ENCODE measurements at places on chromosomes 5 and 9.

DNA sequence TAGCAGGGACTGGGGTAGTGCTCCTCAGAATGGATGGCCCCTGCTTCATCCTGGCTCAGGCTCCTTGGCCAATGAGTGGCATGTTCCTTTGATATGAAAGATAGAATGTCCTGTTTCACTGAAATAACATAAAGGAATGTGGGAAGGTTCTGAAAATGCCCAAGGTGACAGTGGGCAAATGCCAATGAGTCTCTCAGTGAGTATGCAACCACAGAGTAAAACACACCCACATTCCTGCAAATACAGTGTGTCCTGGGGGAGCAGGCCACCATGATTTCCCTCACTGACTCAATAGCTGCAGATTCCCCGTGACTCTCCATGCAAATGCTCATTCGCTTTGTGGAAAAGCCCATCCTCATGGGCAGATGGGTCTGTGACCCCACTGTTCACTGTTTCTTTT, 36.4 kb downstream of the ZNF366 start:
- no peak for DNase-seq

- no peak for DNase-seq
Measured at GRCh38 chr9:129037767-129038098, 1.3 kb downstream of the MIGA2 start.

DNA sequence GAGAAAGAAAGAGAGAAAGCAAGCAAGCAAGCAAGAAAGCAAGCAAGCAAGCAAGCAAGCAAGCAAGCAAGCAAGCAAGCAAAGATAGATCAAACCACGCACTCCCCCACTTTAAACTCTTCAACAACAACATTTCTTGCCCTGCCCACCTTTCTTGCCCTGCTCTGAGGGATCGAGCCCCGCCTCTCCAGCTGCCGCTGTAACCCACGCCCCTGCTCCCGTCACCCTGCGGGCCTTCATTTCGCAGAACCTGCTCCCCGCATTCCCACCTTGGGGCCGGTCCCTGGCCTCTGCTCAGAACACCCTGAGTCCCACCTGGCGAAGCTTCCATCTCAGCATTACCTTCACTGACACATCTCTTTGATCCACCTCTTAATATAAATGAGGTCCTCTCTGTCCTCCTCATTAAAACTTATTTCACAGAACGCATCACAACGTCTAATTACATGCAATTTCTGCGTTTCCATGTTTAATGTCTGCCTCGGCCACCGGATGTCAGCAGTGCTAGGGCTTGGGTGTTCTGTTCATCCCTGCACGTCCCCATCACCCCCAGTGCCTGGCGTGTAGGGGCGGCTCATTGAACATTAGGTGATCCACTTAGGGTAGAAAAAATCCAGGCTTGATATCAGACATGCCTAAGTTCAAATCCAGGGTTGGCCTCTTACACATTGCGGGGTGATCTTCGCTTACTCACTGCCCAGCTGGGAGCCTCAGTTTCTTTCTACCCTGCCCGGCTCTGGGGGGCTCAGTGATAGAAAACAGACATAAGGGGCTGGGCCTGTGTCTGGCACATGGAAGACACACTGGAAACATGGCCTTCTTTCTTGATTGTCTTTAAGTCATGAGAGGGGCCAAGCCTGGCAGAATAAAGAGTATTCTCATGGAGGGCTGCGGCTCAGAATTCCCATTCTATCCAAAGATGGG, 187.6 kb downstream of the DAB2IP start:
- DNase-seq: no peak

- DNase-seq: no peak
Measured at GRCh38 chr9:61671276-61671973, 481.6 kb downstream of the SPATA31A7 start.

DNA sequence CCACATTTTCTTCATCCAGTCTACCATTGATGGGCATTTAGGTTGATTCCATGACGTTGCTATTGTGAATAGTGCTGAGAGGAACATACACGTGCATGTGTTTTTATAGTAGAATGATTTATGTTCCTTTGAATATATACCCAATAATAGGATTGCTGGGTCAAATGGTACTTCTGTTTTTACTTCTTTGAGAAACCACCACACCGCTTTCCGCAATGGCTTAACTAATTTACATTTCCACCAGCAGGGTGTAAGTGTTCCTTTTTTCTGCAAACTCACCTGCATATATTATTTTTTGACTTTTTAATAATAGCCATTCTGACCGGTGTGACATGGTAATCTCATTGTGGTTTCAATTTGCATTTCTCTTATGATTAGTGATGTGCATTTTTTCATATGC, 82.2 kb upstream of the RFX3 start:
- no peak for DNase-seq

DNA sequence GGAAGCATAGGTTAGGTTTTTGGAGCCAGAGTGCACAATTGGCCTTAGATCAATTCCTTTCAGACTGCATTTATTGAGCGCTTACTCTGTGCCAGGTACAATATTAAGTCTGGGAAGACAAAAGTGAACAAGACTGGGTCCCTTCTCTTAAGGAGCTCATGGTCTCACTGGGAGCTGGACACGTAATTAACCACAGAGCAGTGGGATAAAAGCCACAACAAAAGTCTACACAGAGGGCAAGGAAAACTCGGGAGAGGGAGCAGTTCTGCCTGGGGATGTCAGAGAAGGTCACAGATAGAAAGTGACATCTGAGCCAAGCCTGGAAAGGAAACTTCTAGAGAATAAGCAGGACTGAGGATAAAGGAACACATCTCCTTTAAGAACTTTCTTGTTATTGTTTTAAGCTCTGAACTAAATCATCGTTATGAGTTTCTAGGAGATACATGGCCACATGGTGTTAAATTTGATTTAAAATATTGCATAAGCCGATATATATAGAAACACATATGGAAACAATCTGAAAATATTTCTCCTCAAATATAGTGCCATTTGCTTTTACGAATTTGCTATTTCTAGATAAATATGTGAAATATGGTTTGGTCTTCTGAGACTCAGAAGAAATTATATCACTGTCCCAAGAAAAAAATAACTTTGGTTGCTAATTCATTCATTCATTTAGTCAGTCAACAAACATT, 40.1 kb upstream of the PDE8B start:
- DNase-seq: no peak

- DNase-seq: no peak
Measured at GRCh38 chr9:73689051-73689870, 537.6 kb downstream of the ANXA1 start.

GRCh38 chr5:43663916-43664315, 60.9 kb downstream of the NNT start:
- DNase-seq: no peak

- DNase-seq: no peak
Measured at GRCh38 chr5:79834098-79834753, 144.6 kb downstream of the CMYA5 start.
